Activated T-cell treated with anti-CD3 and anti-CD28 coated beads, Interleukin-2, amount 50 U/mL, for 72 hours (primary cell): ENCODE measurements at places on chromosomes 4 and X. TPM values are rescaled to one million over a fixed set of nuclear protein-coding genes. Genes with fewer than 3 reads are reported as not detected.

Gene PDE6B
- total RNA-seq, result 18.9 TPM

- no peak overlapping the region for H3K27ac ChIP-seq
- no peak for DNase-seq
- no peaks in the 10 kb centered on the region for H3K27me3 ChIP-seq
- H3K4me1 ChIP-seq, result no peaks in the 10 kb centered on the region
- no peak overlapping the region for H3K4me3 ChIP-seq
These were observed 15.5 kb upstream of the CYLC1 start for GRCh38 chrX:83845397-83845796.

- no peak overlapping the region for H3K4me3 ChIP-seq
- H3K27ac ChIP-seq, result no peak overlapping the region
- peaks cover 55% of the 10 kb centered on the region for H3K4me1 ChIP-seq
- DNase-seq, result no peak
These were observed 24.8 kb downstream of the SLC2A9 start for GRCh38 chr4:9996319-9997110.

GRCh38 chrX:137032341-137032694 is 1.5 kb downstream of the GPR101 start:
- peaks cover 63% of the 10 kb centered on the region for H3K27me3 ChIP-seq
- H3K4me1 ChIP-seq, result peaks cover 9% of the 10 kb centered on the region
- H3K4me3 ChIP-seq, result no peak overlapping the region
- H3K27ac ChIP-seq, result no peak overlapping the region
- no peaks in the 10 kb centered on the region for H3K36me3 ChIP-seq
